Esophagus (tissue), 2 donors: ENCODE measurements at places on chromosomes 3 and 15. TPM values are rescaled to one million over a fixed set of nuclear protein-coding genes. Genes with fewer than 3 reads are reported as not detected.

TMEM266 gene
- polyA plus RNA-seq, result 0.06 TPM

RBP2 gene
- 0.13 TPM for polyA plus RNA-seq

AADACL2 gene
- 0.12 TPM for polyA plus RNA-seq

CRYGS gene
- 1.4 TPM for polyA plus RNA-seq

PSMD6 gene
- 36.0 TPM for polyA plus RNA-seq

SIDT1 gene
- 1.0 TPM for polyA plus RNA-seq

SAXO2 gene
- polyA plus RNA-seq, result 0.47 TPM

PAQR9 gene
- not detected for polyA plus RNA-seq

CHRNA7 gene
- 0.15 TPM for polyA plus RNA-seq

CTXN2 gene
- not detected for polyA plus RNA-seq

GPR156 gene
- polyA plus RNA-seq, result 0.10 TPM

FAM81A gene
- polyA plus RNA-seq, result 0.38 TPM

ALG1L2 gene
- polyA plus RNA-seq, result not detected

SNTN gene
- not detected for polyA plus RNA-seq

P2RY1 gene
- polyA plus RNA-seq, result 7.0 TPM

INKA1 gene
- polyA plus RNA-seq, result 28.4 TPM

IL17RB gene
- 0.81 TPM for polyA plus RNA-seq

LDHAL6B gene
- polyA plus RNA-seq, result not detected

GASK1A gene
- polyA plus RNA-seq, result 0.71 TPM

BSN gene
- 0.01 TPM for polyA plus RNA-seq

SLC6A20 gene
- not detected for polyA plus RNA-seq

PLS1 gene
- 5.9 TPM for polyA plus RNA-seq

MCTP2 gene
- polyA plus RNA-seq, result 2.4 TPM

XCR1 gene
- polyA plus RNA-seq, result 0.08 TPM

B3GNT5 gene
- 21.6 TPM for polyA plus RNA-seq

ZNF662 gene
- polyA plus RNA-seq, result 2.5 TPM

TRIM42 gene
- polyA plus RNA-seq, result not detected

HIGD2B gene
- polyA plus RNA-seq, result not detected

CCDC54 gene
- not detected for polyA plus RNA-seq

COPS2 gene
- polyA plus RNA-seq, result 44.1 TPM

SLC30A4 gene
- polyA plus RNA-seq, result 3.0 TPM

GUCA1C gene
- not detected for polyA plus RNA-seq

CHST13 gene
- polyA plus RNA-seq, result not detected

GNAT1 gene
- 0.02 TPM for polyA plus RNA-seq

CYP1A2 gene
- polyA plus RNA-seq, result 0.06 TPM

NR1I2 gene
- polyA plus RNA-seq, result 0.02 TPM

HESX1 gene
- polyA plus RNA-seq, result 1.1 TPM

ZMYND10 gene
- polyA plus RNA-seq, result 0.29 TPM

EAF1 gene
- polyA plus RNA-seq, result 6.3 TPM

NDN gene
- polyA plus RNA-seq, result 15.8 TPM

VGLL3 gene
- polyA plus RNA-seq, result 0.55 TPM

TMCO5A gene
- not detected for polyA plus RNA-seq

ACKR4 gene
- polyA plus RNA-seq, result 0.21 TPM

CP gene
- 2.2 TPM for polyA plus RNA-seq

INAFM2 gene
- polyA plus RNA-seq, result 7.0 TPM

TMC3 gene
- not detected for polyA plus RNA-seq

KCNMB3 gene
- polyA plus RNA-seq, result 1.1 TPM

ABI3BP gene
- 4.0 TPM for polyA plus RNA-seq

ELL3 gene
- polyA plus RNA-seq, result 15.5 TPM

ALDH1A2 gene
- 0.27 TPM for polyA plus RNA-seq

LPP gene
- polyA plus RNA-seq, result 12.9 TPM

DPP8 gene
- 5.6 TPM for polyA plus RNA-seq

DHX36 gene
- 21.1 TPM for polyA plus RNA-seq

C15orf61 gene
- 0.92 TPM for polyA plus RNA-seq

SEMA6D gene
- polyA plus RNA-seq, result 0.40 TPM

ANKRD63 gene
- not detected for polyA plus RNA-seq
